ENCODE measurements at places on chromosomes 2 and 18.

- DNase-seq = no peak
Observed at GRCh38 chr2:38155015-38155414, 79.1 kb upstream of the CYP1B1 start.

DNA sequence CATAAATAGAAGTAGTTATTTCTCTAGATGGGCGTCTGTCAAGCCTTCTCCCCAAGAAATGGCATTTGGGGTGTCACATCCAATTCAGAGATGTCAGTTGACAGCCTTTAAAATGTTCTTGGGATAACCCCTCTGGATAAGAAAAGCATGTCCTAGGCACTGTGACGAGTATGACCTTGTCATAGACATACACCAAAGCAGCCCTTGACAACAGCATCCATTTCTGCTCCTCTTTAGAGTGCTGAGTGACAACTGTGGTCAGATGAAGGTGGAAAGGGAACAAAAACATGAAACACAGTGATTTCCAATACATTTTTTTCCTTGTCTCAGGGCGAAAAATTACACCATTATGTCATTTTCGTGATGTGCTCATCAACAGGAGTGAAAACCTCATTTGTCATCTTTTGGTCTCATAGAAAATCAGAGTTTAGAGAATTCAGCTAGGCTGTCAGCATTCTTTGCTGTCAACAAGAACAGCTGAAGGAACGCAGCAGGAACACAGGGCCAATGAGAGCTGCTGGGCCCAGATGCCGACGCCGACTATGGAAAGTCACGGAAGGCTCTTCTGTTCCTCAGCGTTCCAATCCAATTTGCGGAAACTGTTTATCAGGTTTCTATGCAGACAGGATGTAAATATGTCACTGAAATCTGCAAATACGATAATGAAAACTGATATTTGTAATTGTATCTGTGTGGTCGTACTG lies 193.2 kb downstream of the ICOS start:
- no peak for DNase-seq

DNA sequence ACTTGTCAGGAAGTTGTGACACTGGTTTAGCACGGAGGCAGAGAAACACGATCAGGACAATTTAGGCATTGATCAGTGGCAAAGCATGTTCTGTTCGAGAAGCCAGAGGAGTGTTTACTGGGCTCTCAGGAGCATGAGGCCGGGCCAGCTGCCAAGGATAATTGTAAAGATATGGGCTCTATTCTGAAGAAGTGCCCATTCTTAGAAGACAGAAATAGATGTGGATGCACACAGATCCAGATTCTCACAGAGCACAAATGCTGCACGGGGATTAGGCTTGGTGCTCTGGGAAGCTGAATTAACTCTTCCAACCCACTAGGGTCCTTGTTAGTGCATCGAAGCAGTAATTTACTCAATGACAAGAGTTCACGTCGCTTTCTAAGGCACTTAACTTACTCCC lies 16.2 kb downstream of the AFF3 start:
- no peak for DNase-seq

DNA sequence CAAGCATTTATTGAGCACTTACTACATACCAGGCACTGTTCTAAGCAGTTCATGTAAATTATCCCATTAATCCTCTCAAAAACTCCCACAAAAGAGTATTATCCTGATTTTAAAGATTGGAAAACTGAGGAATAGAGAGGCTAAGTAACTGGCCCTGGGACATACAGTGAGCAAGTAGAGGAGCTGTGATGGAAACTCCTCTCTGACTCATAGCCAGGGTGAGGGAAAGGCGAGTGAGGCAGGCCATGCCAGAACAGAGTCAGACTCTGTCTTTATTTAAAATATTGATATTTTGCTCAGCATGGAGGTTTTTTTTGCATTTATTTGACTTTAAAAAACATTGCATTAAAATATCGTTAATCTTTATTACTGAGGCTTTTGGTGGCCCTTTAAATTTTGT lies 208.0 kb downstream of the LOXHD1 start:
- DNase-seq = no peak

DNA sequence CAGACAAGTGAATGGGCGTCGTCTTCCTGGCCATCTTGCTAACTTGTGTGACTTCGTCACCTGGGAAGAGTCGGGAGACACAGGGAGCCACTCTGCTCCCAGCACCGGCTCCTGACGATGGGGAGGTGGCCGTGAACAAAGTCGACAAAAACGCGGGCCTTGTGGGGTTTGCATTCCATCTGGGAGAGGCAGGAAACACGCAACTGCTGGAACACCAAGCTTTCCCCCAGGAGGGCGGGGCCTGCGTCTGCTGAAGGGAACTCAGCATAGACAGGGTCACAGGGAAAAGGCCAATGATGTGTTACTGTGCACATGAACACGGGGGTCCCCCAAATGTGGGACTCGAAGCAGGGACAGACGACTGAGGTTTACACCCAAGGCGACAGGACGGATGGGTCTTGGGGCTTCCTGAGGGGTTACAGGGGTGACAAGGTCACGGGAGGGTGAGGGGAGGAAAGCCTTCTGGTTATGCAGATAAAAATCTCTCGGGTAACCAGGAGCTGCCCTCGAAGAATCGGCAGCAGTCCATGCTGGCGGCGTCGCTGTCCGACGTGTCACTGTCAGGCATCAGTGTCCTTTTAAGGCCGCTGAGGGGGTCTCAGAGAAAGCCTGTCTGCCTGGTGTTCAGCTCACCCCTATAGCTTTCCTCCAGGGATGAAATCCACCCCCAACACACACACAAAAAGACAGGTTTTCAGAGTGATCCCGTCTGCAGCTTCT lies 28.2 kb upstream of the PRLH start:
- DNase-seq = no peak

DNA sequence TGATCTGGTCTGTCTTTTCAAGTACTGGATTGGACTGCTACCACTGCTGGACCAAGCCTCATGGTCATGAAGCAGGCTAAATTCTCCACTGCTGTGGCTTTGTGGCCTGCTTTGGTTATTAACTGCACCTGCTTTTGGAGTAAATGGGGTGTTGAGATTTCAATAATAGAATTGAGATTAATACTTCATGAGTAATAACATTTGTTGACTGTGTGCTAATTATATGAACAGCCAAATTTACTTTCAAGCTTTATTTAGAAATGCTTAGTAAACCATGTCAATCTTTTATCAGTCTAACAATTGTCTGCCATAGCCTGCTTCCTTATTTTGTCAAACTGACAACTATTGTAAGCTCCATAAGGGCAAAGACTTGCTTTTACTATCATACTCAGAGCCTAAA lies 27.4 kb upstream of the MTIF2 start:
- DNase-seq = no peak

DNA sequence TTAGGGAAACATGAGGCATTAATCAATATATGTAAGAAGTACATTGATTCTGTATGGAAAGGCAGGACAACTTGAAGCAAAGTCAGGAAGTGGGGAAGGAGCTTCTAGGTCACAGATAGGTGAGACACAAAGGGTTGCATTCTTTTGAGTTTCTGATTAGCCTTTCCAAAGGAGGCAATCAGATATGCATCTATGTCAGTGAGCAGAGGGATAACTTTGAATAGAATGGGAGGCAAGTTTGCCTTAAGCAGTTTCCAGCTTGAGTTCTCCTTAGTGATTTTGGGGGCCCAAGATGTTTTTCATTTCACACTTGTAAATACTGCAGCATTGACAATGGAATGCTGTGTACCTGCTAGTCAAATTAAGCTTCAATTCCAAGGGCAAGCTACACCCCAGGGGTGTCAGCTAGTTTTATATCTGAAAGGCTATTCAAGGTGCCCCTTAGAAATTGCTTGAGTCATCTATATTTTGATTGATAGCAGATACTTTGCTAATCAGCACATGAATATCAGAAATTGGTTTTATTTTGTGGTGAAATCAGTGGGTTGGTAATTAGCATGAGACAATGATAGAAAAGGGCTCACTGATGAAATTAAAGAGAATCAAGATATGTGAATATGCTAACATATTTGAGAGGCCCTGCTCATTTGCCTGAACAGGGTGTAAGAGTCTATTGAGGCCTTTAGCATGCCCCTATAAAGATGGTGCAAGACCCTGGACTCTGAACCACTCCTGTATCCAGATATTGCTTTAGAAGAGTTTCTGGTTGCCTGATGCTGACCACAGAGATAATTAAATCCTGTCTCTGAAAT lies 131.5 kb downstream of the TMEM17 start:
- no peak for DNase-seq

DNA sequence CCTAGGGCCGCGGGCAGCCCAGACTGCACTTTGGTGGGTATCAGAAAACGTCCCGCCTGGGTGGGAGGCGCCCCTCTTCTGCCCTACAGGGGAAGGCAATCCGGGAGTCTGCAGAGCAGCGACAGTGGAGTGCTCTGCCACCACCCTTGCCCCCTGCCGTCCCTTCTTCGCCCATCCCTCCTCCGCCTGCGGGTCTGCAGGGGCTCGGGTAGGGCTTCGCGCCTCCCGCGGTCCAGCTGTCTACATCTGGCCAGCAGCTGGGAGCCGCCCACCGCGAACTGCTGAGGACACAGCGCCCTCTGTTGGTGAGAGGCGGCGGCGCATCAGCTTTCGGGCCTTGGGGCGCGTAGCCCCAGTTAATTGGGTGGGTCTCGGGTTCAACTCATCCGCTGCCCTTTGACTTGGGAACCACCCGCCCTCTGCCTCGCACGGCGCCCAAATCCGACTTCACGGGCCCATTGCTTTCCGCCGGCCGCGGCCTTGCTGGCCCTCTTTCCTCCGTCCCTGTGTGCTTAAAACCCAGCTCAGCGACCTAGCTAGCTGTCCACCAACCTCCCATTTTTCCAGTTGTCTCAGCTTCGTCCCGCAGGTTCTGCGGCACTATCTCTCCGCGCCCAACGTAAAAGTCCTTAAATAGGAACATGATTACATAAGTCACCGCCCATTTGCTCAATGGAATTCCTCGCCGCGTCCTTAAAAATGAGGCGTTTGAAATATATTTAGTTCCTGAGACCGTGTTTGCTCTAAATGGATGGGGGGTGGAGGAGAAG lies 17.6 kb downstream of the WNT10A start:
- peak; percentile 67 for DNase-seq

DNA sequence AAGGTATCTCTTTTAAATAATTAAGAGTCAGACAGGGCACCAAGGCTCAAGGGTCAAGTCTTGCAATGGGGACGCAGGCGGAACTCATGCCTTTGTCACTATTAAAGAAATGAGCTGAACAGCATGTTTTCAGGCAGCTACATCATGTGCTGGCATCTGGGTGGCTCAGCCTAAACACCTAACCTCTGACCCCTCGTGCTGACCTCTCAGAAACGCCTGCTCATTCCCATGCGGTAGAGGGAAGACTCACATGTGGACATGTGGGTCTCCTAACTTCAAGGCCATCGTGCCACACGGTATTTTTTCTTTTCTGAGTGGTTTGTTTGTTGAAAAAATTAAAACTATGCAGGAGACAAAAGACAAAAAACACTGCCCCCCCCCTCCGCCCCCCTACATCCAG lies 31.3 kb downstream of the CYP27C1 start:
- DNase-seq = no peak

GRCh38 chr18:68387246-68387645 lies 327.7 kb downstream of the TMX3 start:
- DNase-seq = no peak

GRCh38 chr2:167555098-167555720 lies 666.9 kb downstream of the XIRP2 start:
- DNase-seq = no peak

DNA sequence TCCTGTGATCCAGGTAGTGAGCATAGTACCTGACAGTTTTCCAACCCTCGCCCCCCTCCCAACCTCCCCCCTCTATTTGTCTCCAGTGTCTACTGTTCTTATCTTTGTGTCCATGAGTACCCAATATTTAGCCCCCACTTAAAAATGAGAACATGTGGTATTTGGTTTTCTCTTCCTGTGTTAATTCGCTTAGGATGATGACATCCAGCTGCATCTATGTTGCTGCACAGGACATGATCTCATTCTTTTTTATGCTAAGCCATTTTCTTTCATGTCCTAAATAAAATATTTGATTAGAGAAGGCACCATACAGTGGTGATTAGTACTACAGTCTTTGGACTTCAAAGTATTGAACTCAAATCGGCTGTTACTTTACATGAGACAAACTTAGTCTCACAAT lies 1087.9 kb downstream of the CBLN2 start:
- no peak for DNase-seq

DNA sequence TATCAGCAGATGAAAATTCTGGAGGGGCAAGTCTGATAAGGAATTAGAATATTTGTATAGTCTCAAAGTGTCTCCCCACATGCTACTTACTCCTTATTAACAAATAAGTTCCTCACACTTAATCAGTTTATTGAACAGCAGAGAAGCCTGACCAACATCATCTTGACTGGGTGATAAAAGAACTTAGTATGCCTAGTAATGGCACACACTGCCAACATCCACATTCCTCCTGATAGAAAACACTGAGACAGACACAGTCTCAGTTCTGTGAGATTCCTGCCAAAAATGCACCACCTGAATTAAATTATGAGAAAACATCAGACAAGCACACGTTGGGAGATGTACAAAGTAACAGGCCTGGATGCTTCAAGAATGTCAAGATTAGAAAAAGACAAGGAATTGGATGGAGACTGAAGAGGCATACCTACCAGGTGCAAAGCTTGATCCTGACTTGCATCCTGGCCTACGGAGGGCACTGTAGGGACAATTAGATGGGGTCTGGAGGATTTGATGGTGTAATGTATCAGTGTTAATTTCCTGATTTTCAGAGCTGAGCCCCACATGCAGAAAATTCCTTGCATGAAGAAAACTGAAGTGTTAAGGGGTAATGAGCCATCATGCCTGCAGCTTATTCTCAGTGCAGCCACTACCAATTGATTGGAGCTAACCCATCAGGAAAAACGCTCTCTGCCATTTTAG lies 200.4 kb upstream of the SH3BP4 start:
- DNase-seq = no peak

- no peak for DNase-seq
Observed at GRCh38 chr2:159326569-159327255, 40.2 kb upstream of the WDSUB1 start.

DNA sequence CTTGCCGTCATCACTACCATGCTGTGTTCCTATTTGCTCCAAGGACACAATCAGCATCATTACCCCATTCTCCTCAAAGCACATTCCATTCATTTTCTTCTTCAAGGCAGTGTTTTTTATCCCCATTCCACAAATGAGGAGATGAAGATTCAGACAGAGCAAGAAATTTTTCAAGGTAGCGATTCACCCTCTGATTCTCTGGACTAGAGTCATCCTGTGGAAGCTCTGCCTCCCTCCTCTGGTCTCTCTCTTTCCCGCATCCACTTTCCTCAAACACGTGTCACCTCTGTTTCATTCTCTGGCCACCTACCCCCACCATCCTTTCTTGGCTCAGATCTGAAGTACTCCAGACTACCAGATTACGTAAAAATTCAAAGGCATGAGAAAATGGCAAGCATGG lies 297.9 kb downstream of the SOX11 start:
- no peak for DNase-seq

DNA sequence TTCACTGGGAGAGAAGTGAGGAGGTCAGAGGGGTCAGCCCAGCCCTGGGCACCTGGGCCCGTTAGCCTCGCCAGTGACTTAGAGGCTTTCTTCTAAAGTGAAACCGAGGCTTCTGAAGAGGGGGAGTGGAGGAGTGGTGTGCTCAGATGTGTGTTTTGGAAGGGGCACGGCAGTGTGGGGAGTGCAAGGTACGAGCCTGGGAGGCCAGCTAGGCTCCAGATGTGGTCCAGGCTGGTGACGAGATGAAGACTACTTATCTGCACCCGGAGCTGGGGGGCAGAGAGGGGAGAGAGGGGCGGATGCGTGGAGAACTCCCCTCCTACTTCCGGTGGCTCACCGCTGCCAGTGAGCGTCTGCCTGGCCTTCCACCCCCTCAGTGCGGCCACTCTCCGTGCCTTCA lies 371.3 kb upstream of the HS6ST1 start:
- DNase-seq = no peak

GRCh38 chr2:72846171-72847095 lies 20.6 kb upstream of the EXOC6B start:
- no peak for DNase-seq

GRCh38 chr2:241862775-241863535 lies 4.3 kb upstream of the PDCD1 start:
- DNase-seq = no peak

All from neuronal stem cell (in vitro differentiated cells).